Heart right ventricle (tissue), 16 donors: ENCODE measurements at places on chromosomes 4 and X. TPM values are rescaled to one million over a fixed set of nuclear protein-coding genes. Genes with fewer than 3 reads are reported as not detected.

KCTD8 gene
- polyA plus RNA-seq = not detected

ARHGAP36 gene
- not detected for polyA plus RNA-seq

DCAF4L1 gene
- polyA plus RNA-seq = 0.14 TPM

PPBP gene
- 0.58 TPM for polyA plus RNA-seq

CTSO gene
- 4.1 TPM for polyA plus RNA-seq

CASP3 gene
- 9.1 TPM for polyA plus RNA-seq

GRCh38 chr4:8215001-8215427, 15.9 kb downstream of the SH3TC1 start:
- no peak for DNase-seq

DNA sequence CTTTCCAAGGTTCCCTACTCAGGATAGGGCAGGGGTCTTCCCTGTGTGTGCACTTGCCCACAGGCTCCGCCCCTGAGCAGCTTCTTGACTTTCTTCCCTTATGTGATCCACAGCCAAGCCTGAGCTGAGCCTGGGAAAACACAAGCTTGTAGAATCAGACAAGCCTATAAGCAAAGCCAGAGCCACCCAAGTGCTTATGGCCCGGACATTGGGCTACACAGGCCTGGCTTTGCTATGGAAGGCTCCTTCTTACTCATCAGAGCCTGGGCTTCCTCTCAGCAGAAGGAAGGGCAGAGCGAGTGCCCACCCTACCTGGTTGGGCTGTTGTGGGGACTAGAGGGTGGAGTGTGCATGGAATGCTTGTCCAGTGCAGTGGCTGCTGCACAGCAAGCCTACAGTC, 1.3 kb upstream of the TNIP2 start:
- DNase-seq = no peak

DNA sequence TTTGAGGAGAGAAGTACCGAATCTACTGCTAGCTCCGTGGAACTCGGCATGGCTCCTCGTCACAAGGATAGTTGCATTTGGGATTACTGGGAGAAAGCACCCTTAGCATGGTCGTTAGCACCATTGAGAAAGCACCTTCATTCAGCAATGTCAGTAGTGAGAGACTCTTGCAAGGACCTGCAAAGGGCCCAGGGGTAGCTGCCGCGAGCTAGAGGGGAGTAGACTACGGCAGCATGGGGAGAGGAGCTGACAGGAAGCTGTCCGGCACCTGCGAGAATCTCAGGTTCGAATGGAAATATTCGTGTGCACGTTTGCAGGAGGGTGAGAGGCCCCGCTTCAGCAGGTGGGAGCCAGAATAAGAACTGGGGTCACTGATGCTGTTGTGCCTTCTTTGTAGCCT, 20.2 kb downstream of the TLR10 start:
- DNase-seq = no peak

- no peak for DNase-seq
Measured at GRCh38 chr4:118076958-118077766, 42.9 kb downstream of the NDST3 start.

DNA sequence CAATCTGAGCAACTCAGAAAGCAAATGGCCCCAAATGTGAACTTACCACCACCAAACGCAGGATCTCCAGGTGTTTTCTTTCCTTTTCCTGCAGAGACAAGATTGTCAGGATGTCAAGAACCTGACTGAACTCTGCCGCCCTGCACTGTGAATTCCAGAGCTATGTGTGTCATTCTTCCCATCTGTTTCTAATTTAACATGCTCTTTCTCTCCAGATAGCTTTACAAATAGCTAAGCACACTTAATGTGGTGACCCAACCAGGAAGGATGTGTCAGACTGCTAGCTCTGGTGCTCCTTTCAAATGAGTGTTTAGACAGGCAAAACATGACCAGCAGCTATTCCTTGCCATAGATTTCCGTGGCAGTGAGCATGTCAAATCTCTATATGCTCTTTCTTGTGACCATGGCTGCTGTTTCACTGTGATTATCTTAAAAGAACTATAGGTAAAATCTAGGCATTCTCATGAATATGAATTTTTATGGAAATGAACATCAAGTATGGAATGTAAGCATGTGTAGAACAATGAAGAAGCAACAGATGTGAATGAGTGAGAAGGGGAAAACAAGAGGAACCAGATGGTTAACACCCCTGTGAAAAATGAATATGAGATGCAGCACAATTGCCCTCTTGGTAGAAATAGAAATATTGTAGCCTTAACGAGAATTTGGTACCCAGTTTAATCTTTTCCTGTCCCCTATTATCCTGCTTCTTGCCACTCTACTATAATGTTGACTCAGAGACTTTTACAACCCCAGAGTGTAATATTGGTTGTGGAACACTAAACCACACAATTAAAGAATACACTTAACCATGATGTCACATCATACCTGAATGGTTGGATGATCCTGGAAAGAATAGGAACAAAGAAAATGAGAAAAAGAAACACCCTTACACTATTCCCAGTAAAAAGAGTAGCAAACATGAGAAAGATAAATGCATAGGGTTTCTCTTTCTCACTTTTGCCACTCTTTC, 247.8 kb upstream of the DKK2 start:
- no peak for DNase-seq

DNA sequence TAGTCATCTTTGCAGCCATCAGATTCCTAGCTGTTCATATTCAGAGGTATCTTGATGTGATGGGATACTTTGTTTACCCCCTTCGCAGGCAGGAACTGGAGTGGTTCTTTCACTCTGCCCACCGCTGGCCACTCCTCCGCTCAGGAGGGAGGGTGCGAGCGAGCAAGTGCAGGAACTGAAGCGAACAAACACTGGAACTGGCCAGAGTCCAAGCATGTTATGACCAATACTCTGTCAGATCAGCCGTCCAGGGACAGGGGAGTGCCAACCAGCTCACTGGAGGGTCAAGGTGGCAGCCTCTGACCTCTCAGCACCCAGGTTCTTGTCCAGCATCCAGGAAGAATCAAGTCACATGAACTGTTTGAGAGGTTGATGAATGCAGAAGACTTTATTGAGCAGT, 18.0 kb upstream of the MANBA start:
- no peak for DNase-seq

- DNase-seq = no peak
Measured at GRCh38 chr4:34289489-34289888, 1954.8 kb downstream of the ARAP2 start.

DNA sequence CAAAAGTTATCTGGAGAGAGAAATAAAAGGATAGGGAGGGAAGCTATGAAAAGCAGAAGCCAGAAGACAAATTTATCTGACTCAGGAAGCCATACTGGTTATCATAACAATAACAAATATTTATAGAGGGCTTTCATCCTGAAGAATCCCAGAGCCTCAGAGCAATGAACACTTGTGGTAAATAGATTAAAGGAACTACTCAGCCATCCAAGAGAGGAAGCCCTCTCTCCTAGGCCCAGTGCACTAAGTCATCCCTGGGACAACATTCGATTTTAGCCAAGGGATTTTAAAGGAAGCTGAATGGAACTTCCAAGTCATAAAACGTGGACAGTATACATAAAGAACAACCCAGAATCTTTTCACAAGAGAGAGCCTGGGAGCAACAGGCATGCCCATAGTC, 76.9 kb downstream of the COL4A6 start:
- no peak for DNase-seq

DNA sequence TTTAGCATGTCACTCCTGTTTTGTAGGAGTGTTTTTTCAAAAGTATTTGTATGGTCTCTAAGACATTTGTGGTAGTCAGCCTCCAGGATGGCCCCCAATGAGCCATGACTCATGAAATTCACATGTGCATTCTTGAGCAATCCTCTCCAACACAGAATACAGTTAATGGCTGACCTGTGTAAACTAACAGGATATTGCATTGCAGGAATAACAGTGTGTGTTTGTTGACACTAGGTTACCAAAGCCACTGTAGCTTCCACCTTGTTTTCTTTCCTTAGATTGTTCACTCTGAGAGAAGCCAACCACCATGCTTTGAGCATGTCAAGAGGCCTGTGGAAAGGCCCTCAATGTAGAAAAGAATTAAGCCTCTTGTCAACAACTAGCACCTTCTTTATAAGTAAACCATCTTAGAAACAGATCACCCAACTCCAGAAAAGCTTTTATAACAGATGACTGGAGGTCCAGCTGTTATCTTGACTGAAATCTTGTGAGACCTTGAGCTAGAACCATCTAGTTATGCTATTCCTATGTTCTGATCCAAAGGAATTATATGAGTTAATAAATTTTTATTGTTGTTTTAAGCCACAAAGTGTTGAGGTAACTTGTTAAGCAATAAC, 28.5 kb downstream of the TBCK start:
- no peak for DNase-seq

DNA sequence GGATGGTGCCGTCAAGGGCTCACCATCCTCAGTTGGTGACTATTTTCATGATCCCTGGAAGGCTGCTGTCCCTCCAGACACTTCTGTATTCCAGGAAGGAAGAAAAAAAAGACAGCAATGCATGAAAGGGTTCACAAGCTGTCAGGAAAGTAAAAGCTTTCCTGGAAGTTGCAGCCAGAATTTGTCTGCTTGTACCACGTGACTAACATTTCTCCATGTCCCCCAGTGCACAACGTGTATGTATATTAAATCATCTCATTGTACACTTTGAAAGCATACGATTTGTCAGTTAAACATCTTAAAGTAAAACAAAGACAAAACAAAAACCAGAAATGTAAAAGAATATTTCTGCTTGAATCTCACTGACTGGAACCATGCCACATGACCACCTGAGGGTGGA, 127.4 kb upstream of the CLNK start:
- DNase-seq = no peak
